ENCODE measurements at places on chromosomes 2 and 18.

DNA sequence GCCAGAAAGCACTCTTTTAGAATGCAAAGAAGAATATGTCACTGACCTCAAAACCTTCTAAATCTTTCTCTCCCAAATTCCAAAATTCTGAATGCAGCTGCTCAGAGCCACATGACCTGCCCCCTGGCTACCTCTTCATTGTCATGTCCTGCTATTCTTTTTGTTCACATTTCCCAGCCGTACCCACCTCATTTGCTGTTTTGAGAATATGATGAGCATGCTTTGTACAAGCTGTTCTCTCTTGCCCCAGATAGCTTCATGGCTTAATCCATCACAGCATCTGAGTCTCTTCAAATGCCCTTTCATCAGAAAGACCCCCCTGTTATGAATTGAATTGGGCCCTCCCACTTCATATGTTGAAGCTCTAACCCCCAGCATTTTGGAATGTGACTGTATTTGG lies 214.3 kb downstream of the KCNS3 start:
- no peak for DNase-seq

DNA sequence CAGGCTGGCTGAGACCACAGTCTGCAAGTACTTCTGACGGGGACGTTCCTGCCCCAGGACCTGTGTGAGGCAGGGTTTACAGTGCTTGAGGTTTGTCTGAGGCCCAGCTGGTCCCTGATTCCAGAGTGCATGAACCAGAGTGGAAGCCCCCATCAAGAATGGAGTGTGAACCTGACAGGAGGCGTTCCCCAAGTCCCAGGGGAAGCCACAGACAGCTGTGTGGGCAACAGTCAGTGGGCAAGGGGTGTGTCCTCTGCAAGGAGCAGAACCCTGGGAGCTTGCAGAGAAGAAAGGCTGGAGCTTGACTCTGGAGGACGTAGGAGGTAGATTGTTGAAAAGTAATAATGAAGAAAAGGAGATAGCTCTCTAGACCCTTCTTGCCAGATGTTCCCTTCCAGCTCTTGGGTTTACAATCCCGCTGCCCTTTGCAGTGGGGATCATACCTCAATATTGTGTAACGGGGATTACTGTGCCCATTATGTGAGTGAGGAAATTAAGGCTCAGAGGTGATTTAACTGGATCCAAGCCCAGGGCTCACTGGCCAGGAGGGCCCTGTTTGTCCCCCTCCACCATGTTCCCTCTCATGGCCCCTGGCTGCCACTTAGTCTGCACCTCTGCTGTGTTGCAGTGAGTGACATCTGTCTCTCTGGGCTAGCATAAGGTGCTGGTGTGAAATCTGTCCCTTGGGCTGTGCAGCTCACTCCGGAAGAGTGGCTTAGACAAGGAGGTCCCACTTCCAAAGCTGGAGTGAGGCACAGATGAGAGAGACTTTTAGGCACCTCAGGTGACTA lies 6.2 kb downstream of the DBI start:
- no peak for DNase-seq

GRCh38 chr18:22349966-22350365 lies 67.7 kb downstream of the CTAGE1 start:
- DNase-seq = no peak

- no peak for DNase-seq
These were observed 32.6 kb upstream of the COPS8 start for GRCh38 chr2:237053066-237053465.

DNA sequence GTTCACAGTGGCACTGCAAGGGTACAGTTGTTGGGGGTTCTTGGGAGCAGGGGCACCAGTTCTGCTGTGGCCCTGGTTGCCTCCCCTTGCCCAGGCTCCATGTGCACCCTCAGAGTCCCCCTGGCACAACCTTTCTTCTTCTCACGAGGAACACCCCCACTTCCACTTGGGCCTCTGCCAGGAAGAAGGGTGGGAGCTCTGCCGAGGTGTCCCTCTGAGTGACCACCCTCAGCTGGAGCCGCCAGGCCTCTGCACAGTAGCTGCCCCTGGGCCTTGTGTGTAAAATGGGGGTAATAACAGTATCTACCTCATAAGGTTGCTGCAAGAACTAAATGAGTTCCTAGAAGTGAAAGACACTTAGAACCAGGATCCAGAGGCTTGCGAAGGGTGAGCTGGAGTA lies 8.4 kb downstream of the TPRKB start:
- DNase-seq = no peak

DNA sequence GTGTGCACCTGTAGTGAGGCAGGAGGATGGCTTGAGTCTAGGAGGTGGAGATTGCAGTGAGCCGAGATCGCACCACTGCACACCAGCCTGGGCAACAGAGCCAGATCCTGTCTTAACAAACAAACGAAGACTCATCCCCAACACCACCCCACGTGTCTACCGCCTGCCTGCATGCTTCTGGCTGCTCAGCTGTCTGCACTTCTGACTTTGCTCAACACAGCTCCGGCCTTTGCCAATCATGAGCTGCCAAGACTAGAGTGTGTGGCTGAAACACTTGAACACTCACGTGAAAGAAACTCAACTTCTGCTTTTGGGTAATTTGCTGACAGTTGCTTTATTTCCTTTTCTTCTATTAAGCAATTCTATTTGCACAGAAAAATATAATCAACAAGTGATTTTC lies 32.1 kb upstream of the SP3 start:
- no peak for DNase-seq

- no peak for DNase-seq
These were observed 17.0 kb upstream of the ATL2 start for GRCh38 chr2:38394041-38394440.

DNA sequence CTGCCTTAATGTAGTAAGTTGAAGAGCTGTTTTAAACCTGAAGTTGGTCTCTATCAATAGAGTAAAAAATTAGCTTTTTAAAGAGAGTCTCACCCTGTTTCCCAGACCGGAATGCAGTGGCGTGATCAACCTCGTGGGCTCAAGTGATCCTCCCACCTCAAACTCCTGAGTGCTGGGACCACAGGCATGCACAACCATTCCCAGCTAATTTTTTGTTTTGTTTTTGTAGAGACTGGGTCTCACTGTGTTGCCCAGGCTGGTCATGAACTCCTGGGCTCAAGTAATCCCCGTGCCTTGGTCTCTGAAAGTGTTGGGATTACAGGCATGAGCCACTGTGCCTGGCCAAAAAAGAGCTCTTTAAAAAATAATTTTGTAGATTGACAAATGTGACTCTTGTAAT lies 40.3 kb downstream of the CRIM1 start:
- DNase-seq = no peak

- DNase-seq = no peak
These were observed 264.4 kb downstream of the KCNE4 start for GRCh38 chr2:223316342-223316741.

- no peak for DNase-seq
These were observed 19.1 kb upstream of the STPG4 start for GRCh38 chr2:47173986-47174732.

GRCh38 chr18:23277399-23277798 lies 142.1 kb downstream of the CABLES1 start:
- no peak for DNase-seq

- peak; percentile 20 for DNase-seq
These were observed 83.7 kb downstream of the FMNL2 start for GRCh38 chr2:152418688-152419087.

DNA sequence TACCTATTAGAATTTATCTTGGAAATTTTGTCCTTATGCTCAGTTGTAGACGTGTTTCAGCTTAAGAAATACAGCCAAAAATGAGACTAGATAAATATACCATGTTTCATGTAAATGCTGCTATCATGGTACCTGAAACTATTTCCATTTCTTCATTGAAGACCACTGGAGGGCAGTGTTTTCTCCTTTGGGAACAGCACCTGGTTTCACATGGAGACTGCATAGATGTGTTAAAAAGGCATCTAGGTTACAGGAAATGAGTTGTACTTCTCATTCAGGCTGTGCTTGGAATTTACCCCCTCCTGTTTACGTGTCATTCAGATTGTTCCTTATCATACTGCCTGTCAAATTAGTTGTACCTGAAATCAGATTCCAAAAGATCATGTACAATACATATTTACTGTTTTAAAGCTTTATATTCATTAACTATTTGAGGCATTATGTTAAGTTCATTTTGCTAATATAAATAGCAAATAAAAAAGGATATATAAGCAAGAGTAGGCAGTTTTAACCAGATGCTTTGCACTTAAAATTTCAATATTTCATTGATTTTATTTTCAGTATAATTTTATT lies 57.3 kb upstream of the PSMD14 start:
- DNase-seq = no peak

- DNase-seq = peak; percentile 18
These were observed 16.9 kb upstream of the KIF1A start for GRCh38 chr2:240836781-240837467.

DNA sequence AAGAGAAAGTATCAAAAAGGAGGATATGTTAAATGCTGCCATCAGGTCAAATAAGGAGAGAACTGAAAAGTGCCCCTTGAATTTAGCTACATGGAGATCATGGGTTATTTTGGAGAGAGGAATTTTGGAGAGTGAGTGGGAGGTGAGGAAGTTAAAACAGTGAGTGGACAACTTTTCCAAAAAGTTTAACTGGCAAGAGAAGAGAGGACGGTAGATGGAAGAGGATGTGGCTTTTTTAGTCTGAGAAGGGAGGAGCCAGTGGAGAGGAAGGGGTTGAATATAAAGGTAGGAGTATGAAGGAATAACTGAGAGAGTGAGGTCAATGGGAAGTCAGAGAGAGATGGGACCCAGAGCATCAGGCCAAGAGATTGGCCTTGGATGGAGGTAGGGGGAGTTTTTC lies 62.5 kb upstream of the NFE2L2 start:
- no peak for DNase-seq

DNA sequence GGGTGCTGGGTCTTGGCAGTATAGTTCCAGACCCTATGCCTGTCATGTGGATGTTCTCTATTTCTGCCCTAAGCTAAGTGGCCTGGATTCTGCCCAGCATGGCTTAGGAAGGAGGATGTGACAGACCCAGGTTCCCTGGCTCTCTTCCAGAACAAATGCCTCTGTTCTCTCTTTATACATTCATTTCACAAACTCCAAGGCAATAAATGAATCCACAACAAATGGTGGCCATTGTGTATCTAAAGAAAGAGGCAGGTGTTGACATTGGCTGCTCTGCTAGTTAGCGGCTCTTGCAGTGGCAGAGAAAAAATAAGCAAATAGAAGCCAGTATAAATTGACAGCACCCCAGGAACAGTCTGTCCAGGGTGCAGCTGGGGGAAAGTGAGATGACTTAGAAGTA lies 298.6 kb downstream of the SUCLG1 start:
- DNase-seq = no peak

- DNase-seq = no peak
These were observed 591.0 kb downstream of the ARHGAP15 start for GRCh38 chr2:143720095-143720664.
